Stimulated activated CD4-positive, alpha-beta T cell treated with anti-CD3 and anti-CD28 coated beads, Interleukin-1b, Interleukin-23, amount 100 ng/mL, for 1 hour (primary cell): ENCODE measurements at places on chromosomes 3 and 15.

GRCh38 chr3:195035345-195036202, 235.4 kb downstream of the XXYLT1 start:
- no peak for DNase-seq

DNA sequence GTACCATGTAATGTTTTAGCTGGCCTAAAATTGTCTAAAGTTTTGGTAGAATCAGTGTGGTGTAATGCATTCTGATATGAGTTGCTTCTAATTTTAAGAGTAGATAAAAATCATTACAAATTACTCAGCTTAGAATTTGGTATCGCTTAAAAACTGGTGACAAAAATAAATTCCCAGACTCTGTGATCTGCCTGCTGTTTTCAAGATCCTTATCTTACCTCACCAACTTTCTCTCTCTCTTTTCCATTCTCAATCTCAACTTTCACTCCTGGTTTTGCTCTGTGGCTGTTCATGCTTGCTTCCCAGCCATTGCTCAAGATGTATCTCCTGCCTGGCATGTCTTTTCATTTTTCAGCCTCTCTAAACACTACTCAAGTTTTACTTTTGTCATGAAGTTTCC, 45.7 kb downstream of the TCF12 start:
- DNase-seq, result no peak

- DNase-seq, result no peak
Observed at GRCh38 chr3:63245726-63246241, 32.3 kb upstream of the SYNPR start.

- DNase-seq, result no peak
Observed at GRCh38 chr3:43753741-43754715, 63.3 kb downstream of the ABHD5 start.

DNA sequence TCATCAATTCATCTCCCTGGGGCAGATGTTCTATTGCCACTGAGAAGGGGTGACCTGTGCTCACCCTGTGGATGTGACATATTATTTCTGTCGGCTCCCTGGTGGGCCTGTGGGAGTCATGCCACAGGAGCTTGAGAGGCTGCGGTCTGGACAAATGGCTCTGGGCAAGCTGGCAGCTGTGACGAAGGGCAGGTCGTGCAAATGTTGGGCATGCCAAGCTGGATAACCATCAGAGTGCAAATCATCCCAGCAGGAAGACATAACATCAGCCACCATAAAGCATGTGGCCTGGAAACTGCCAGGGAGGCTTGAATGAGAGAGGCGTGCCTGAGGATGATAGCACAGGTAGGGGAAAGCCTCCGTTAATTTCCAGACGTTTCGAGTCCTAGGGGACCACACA, 45.3 kb upstream of the FAM3D start:
- DNase-seq, result no peak

DNA sequence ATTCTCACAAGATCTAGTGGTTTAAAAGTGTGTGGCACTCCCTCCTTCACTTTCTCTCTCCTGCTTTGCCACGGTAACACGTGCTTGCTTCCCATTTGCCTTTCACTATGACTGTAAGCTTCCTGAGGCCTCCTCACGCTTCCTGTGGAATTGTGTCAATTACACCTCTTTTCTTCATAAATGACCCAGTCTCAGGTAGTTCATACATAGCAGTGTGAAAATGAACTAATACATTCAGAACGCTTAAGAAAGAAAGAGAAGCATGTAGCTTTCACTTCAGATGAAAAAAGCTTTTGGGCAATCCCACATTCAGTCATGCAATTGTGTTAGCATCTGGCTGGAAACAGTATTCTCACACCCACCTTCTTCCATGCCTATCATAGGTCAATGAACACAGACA, 24.4 kb downstream of the P3H2 start:
- DNase-seq, result no peak

DNA sequence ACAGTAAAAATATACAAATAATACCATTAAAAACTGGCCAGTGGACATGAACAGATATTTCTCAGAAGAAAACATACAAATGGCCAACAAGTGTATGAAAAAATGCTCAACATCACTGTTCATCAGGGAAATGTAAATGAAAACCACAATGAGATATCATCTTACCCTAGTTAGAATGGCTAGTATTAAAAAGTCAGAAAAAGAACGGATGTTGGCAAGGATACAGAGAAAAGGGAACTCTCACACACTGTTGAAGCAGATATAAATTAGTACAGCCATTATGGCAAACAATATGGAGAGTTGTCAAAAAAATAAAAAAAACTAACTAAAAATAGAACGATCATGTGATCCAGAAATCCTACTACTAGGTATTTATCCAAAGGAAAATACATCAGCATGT, 222.7 kb upstream of the NAALADL2 start:
- DNase-seq, result no peak

GRCh38 chr3:148408667-148409066, 289.0 kb upstream of the AGTR1 start:
- no peak for DNase-seq

DNA sequence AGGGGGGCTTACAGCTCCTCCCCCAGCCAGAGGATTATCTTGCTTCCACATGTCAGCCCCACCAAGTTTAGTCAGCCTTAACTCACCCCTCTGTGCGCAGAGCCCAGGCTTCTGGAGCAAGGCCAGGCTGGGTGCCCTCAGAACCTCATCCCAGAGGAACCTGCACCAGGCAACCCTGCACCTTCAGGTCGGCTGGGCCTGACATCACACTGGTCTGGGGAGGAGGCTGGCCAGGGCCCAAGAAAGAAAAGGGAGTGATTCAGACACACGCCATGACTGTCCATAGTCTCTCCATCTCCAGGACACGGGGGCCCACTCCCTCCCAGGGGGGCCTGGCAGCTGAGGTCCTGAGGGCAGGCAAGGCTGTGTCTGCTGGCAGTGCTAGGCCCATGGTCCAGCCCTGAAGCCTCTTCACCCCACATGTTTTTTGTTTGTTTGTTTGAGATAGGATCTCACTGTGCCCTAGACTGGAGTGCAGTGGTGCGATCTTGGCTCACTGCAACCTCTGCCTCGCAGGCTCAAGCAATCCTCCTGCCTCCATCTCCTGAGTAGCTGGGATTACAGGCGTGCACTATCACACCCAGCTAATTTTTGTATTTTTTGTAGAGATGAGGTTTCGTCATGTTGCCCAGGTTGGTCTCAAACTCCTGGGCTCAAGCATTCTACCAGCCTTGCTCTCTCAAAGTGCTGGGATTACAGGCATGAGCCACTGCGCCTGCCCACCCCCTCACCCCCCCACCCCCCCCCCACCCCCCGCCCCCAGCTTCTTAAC, 11.1 kb downstream of the TNK2 start:
- no peak for DNase-seq

- no peak for DNase-seq
Observed at GRCh38 chr3:184594371-184595001, 32.9 kb downstream of the EPHB3 start.

DNA sequence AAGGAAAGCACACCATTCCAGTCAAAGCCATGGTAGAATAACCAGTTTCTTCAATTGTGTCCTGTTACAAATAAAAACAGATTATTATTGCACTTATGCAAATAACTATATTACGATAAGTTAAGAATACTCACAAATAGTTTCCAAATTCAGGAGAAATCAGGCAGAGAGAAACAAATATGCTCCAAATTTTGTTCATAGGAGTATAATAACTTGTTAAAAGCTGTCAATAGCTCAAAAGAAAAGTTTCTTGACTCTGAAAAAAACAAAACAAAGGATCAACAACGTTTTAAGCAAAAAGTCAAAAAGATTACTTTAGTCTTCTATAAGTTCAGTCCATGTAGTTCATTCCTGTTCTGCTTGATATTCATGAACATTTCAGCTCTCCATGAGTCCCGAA, 59.7 kb upstream of the BDH1 start:
- DNase-seq, result no peak

DNA sequence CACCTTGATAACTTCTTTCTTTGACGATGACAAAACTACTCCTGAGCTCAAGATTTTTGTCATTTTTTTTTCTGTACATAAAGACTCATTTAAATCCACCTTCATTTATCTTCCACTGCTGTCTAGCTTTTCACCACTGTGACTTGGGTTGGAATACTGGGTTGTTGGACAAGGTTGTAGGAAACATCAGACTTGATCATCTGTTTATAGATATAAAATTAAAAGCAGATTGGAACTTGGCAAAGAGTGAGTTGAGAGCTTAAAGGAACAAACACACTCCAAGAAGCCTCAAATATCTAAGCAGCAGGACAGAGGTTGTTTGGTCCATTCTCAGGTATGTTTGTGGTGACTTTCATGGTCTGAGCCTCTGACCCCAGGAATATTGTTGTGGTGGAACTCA, 141.7 kb upstream of the NDN start:
- no peak for DNase-seq

- DNase-seq, result no peak
Observed at GRCh38 chr3:150447631-150448465, 39.8 kb downstream of the TSC22D2 start.

DNA sequence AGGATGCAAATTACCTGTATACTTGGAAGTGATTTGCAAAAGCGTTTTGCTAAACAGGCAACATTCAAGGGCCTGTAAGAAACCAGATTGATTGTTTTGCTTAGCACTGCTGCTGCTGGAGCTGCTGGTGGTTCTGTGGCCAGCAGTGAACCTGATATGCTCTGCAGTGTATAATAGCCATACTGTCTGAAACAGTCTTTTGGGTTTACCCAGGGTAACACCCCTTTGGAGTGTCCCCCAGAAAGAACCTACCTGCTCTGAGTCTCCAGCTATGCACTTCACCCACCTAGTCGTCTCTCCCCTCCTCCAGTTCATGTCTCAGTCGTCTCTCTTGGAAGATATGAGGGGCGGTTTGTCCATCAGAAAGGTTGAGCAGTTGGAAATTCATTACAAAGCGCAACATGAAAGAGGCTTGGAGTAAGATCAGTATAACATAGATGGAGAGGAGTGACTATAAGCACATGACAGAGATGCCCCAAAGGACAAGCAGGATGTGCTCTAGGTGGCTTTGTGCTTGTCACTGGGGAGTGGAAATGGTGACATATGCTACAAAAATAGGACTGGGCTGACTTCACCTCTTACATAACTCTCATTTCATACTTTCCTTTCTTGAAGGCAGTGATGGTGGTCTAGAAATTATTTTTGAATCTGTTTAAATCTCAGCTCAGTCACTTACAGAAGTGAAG, 3.8 kb downstream of the MKRN2 start:
- DNase-seq, result no peak

- no peak for DNase-seq
Observed at GRCh38 chr3:20773320-20773984, 587.4 kb upstream of the SGO1 start.

DNA sequence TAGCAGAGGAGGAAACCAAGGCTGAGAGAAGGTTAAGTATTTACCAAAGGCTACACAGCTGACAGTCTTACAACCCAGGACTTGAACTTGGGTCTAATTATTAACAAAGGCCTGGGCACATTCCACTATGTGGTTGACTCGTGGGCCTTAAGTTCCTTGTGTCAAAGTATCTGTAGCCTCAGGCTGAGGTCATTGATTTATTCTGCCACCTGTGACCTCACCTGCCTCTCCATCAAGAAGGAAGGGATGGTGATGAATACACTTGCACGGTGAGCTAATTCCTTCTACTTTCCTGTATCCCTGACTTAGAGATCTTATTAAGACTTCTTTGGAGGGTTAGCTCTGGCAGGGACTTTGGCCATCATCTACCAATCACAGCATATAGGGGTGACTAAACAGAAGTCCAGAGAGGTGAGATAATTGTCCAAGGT, 19.9 kb upstream of the LRRC58 start:
- no peak for DNase-seq

GRCh38 chr3:33317963-33318709, 40.9 kb downstream of the FBXL2 start:
- DNase-seq, result no peak

DNA sequence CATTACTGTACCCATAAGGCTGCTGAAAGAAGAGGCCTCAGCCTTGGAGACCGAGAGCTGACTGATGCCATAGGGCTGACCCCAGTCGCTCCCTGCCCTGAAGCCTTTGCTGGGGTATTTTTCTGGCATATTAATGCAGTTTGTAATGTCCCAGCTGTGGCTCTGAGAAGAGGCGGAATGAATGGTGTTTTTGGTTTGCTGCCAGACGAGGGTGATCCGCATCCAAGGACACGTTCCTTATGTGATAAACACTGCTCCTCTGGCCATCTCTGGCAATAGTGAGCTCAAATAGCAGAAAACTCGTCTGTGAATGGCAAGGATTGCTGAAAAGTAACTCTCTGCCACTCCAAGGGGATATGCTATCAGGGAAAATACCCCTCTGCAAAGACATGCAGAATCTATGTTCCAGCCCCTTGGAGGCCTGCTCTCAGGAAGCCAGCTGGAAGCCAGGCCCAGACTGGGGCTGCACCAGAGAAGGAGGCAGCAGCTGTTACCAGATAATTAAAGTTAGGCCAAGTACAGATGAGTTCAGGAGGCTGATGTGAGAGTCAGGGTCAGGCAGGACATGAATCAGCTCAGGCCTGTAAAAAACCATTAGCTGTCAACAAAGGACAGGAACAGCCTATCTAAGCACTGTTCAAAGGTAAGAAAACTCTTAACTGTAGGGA, 28.9 kb upstream of the KLHL6 start:
- DNase-seq, result no peak

DNA sequence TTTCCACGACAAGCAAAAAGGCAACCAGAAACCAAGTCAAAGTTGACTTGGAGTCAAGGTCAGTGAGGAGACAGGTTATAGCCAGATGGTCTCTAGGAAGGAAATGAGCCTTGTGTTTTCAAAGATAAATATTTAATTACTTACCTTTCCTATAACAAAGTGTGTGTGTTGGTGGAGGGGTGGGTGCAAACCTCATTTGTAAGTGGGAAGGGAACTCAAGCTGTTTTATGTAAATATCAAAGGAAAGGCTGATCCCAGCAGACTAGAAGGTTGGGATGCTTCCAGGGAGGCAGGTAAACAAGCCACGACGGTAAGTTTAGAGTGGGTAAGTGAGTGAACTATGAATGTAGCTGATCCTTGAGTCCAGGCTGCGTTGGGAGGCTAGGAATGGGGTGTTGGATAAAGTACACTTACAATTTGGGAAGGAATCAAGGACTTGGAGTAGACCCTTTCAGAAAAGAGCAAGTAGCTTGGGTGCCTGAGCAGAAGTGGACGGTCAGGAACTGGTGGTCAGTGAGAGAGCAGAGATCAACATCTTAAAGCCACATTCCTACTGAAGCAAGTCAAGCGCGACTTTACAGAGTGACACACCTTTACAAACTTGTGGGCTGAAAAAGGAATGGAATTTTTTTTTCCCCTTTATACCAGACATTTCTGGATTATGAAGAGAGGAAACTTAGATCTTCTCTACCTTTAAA, 82.0 kb upstream of the TBL1XR1 start:
- no peak for DNase-seq

DNA sequence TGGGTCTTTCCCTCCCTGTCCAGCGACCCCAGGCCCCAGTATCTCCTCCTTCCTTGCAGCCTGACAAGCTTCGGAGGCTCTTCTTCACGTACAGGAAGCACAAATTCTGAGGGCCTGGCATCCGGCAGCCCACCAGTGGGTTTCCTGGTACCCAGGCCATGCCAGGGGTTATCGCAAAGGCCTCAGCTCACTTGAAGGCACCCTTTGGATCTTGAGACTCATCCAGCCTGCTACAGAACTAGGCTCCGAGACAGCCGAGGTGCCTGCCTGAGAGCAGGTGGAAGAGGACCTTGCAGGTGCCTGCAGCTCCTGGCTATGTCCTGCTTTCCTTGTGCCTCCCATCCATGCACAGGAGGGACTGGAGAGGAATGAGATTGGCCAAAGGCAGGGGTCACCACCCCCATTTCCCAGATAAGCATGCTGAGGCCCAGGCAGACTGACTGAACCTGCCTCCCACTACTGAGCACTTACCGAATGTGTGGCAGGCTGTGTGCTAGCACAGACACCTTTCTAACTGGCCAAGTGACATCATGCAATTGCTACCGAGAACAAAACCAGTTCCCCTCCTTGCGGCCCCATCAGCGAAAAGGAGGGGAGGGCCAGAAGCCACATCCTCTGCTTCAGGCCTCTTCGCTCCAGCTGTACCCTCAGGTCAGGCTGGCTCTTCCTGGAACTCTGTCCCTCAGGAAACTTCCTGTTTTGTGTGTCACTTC, 11.2 kb downstream of the SH2D7 start:
- no peak for DNase-seq
